Smooth muscle cell of the brain vasculature (primary cell): ENCODE measurements at places on chromosomes 11 and 22.
A peak's percentile ranks its signal among the peaks of the same experiment; 100 is the strongest.

DNA sequence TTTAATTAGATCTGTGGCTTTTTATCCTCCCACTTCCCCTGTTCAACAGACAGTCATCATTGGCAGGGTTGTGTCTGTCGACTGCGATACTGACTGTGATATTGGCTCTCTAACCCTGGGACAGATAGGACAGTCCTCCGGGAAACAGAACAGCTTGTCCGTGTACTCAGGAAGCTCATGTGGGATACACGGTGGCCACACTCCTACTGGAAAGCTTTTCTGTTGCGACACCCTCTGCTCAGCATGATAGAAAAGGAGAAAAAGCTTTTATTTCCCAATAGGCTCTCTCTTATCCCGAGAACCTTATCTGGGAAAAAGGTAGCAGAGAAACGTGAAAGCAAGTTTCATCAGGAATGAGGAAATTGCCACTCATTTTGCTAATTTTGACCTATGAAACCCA is 60.4 kb upstream of the HSPA8 start:
- DNase-seq, result no peak

GRCh38 chr11:575313-575995 is 816 bp upstream of the PHRF1 start:
- no peak for DNase-seq

DNA sequence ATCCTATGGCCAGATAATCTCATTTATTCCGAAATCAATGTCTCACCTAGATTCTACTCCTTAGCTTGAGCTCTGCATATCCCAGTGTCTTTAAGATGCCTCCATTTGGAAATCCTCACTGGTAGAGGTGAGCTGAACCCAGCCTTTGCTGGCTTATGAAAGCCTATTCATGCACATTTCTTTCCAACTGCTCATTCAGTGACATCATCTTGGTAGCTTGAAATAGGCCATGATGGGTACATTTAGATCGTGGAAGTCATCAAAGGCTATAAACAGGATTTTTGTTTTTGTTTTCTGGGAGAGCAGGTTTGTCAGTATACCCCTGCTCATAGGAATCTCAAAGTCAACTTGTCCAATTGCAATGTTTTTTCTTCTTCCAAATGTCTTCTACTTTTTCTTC is 6.0 kb downstream of the NXPE1 start:
- no peak for DNase-seq

DNA sequence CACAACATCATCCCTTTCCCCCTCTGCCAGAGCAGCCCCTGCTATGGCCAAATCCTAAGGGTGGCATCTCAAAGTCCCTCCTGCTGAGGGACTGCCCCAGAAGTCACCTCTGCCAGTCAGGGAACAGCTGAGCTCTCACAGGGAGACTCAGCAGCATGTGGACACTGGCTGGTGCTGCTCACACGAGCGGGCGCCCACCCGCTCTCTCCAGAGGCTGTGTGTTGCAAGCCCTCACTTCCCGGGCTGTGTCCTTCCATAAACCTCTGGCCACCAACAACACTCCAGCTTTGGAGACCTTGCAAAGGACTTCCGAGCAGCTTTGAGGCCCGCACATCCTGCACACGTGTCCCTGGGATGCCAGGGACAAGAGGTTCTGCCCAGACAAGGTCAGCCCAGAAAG is 2.8 kb downstream of the IGSF9B start:
- DNase-seq, result no peak

- no peak for DNase-seq
Measured at GRCh38 chr11:9753021-9753420, 89.1 kb downstream of the SWAP70 start.

DNA sequence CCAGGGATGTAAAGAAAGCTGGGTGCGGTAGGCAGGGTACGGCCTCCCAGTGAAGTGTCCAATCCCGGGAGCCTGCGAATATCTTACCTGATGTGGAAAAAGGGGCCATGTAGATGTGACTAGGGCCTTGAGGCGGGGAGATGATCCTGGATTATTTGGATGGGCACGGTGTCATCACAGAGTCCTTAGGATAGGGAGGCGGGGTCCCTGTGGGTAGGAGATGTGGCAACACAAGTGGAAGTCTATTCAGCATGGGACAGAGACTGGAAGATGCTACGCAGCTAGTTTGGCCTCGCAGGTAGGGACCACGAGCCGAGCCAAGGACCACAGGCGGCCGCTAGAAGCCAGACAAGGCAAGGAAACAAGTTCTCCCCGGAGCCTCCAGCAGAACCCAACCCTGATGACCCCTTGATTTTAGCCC is 46.4 kb upstream of the SHANK2 start:
- DNase-seq, result no peak

DNA sequence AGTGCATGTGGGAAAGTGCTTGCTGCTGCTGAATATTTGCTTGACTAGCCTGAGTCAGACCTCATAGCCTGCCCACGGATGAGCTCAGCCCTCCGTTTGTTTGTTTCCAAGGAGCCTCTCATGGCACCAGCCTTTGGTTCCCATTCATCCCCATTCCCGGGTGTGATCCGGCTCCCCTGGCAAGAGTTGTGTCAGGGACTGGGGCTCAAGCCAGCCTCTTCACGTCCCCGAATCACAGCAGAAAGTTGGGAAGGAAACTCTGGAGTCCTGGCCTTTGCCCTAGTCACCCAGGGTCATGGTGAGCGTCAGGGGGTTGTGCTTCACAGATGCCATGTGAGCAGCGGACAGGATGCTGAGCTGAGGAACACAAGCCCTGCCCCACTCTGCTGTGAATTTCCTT is 13.8 kb downstream of the SEC14L3 start:
- no peak for DNase-seq

DNA sequence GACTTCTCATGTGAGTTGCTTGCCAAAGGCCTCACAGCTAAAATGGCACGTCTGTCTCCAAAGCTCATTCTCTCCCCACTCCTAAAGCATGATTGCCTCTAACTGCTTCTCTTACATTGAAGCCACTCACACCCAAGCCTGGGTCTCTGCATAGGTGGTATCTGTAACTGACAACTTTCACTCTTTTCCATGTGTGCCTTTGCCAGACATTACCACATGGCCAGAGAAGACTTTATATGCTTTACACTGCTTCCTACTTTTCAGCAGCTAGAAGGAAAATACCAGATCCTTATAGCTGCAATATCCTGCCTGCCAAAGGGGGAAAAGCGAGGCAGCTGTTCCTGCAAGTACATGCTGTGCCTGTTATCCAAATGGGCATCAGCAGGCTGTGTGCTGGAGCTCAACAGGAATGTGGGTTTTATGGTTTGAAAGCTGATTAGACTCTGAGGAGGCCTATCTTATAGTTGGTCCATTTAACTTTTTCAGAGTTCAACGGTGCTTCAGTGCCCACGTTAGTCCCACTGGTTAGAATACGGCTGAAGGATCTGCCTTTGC is 547.1 kb downstream of the RAB38 start:
- DNase-seq, result no peak

GRCh38 chr11:59954219-59954847 is 9.5 kb upstream of the OOSP4A start:
- DNase-seq, result no peak

DNA sequence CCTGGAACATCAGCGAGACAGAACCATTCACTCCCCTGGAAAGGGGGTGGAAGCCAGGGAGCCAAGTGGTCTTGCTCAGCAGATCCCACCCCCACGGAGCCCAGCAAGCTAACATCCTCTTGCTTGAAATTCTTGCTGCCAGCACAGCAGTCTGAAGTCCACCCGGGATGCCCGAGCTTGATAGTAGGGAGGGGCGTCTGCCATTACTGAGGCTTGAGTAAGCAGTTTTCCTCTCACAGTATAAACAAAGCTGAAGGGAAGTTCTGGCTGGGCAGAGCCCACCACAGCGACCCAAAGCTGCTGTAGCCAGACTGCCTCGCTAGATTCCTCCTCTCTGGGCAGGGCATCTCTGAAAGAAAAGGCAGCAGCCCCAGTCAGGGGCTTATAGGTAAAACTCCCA is 764.8 kb upstream of the LUZP2 start:
- peak; percentile 40 for DNase-seq

- no peak for DNase-seq
Measured at GRCh38 chr11:45155058-45155551, 8.7 kb downstream of the PRDM11 start.

DNA sequence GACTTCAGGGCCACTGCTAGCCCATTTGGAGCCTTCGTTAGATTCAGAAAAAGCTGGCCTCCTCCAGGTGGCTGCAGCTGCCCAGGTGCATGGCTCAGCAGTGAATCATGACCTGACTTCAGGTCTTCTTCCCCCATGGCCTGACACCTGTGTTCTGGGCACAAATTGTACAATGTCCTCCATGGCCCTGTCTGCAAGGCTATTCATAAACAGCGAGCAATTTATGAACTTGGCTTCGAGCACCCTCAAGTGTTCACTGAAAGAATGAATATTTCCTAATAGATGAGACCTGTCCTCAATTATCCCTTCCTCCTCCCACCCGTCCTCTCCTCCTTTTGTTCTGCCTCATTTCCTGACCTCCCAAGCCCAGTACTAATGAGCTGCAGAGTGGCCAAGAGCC is 12.2 kb upstream of the VPS37C start:
- DNase-seq, result no peak

DNA sequence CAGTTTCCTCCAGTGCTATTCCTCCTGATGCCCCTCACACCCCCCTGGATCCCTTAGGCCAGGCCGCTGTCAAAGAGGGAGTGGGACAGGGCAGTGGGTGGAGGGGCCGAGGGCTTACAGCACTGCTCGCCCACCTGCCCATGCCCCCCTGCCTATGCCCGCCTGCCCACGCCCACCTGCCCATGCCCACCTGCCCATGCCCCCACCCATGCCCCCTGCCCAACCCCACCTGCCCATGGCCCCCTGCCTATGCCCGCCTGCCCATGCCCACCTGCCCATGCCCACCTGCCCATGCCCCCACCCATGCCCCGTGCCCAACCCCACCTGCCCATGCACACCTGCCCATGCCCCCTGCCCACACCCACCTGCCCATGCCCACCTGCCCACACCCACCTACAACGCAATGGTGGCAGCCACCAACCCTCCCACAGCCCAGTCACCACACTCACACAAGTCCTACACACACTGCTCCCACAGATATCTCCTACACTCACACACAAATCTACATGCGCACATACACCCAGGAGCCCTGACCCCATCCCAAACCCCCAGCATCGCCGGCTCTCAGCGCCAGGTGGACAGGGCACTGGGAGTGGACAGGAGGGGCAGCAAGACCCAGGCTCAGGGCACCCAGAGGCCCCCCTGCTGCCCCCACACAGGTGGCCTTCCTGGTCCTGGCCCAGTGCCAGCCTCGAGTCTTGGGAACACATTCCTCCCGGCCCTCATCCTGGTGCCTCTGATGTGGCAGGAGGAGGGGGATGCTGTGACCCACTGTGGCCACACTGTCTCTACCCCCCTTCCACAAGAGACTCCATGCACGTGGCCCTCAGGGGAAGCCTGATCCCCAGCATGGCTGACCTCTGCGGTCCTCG is 61.8 kb downstream of the CYTH4 start:
- no peak for DNase-seq

DNA sequence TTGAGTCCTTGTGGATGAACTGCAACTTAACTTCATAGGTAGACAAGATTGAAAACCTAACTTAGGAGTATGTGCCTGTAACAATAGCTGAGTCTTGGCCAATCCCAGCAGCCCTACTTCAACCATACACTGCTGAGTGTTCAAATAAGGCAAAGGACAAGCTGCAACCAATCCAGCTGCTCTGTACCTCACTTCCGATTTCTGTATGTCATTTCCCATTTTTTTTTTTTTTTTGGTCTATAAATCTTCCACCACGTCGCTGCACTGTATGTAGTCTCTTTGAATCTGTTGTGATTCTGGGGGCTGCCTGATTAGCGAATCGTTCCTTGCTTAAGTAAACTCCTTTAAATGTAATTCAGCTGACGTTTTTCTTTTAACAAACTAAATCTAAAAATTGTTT is 35.4 kb upstream of the FLI1 start:
- DNase-seq, result no peak

DNA sequence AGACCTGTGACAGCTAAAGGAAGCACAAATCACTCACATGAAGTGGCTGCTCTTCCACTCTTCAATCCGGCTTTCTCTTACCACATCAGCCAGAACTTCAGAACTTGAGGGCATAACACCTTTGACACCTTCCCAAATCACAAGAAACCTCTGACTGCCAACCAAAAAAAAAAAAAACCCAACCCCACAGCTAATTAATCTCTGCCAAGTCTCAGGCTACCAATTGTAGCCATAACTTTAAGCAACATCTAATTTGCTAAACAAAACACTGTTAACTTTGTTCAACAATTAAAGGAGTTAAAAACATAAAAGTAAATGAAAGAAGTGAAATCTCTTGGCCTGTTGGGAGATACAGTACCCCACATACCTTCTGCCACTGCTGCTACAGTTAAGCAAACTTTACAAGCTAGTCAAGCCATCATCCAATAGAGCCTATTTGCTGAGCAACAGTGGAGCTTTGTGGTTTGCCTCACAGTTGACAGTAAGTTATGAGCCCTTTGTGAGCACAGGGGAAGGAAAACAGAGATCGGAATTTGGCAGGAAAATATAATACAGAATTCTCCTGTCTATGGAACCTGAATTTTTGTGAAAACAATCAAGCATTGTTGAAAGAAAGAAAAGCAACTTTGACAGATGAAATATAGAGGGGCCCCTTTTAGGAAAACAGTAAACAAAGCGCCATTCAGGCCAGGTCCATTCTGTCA is at the start of gene SOX6:
SOX6 (minus strand) TSS at position 490 of the 704 bp plus-strand sequence. CDS start 15,298 bp downstream, outside the sequence.
- no peak for DNase-seq

- DNase-seq, result no peak
Measured at GRCh38 chr11:72848846-72849466, 34.7 kb downstream of the ATG16L2 start.

- no peak for DNase-seq
Measured at GRCh38 chr11:70070706-70071105, 7.4 kb upstream of the ANO1 start.

DNA sequence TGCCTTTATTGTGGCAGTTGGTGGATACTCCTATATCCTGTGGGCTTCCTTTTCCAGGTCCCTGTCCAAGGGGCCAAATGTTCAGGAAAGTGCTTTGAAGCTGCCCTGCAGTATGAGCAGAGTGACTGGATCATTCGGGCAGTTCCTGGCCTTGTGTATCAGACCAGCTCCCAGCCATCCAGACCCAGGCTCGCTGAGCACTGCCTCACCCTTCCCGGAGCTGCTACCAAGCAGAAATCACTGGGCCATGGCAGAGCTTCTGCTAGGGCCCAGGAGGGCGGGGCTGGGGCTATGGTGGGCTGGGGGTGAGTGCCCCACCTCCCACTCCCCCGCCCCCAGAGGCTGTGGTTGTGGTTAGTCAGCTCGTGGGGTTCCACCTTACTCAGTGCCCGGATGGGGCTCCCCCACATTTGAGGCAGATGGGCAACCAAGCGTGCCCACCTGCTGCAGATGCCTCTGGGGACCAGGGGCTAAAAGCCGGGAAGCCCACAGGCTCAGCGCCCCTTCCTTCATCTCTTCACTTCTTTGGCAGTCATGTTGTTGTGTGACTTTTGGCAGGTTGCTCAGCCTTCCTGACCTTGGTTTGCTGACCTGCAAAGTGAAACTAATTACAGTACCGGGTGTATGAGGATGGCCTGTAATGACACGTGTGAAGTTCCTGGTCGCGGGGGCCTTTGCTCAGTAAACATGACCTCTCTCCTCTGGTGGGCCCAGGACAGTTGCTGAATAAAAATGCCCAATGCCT is 2.1 kb upstream of the LRRC32 start:
- no peak for DNase-seq

- DNase-seq, result no peak
Measured at GRCh38 chr22:42670921-42671709, 21.9 kb upstream of the CYB5R3 start.

GRCh38 chr11:62115085-62115694 is 8.6 kb upstream of the INCENP start:
- DNase-seq, result no peak

GRCh38 chr11:93783765-93784144 is 327 bp upstream of the MED17 start:
- DNase-seq, result no peak
